RPMI7951 (cell line): ENCODE measurements at places on chromosomes 3 and 15. TPM values are rescaled to one million over a fixed set of nuclear protein-coding genes. Genes with fewer than 3 reads are reported as not detected.
A peak's percentile ranks its signal among the peaks of the same experiment; 100 is the strongest.

GRCh38 chr15:36365963-36366362 is 213.5 kb upstream of the CDIN1 start:
- DNase-seq, result peak; percentile 43

GRCh38 chr15:88120026-88120425 is 136.5 kb downstream of the NTRK3 start:
- DNase-seq, result no peak

DNA sequence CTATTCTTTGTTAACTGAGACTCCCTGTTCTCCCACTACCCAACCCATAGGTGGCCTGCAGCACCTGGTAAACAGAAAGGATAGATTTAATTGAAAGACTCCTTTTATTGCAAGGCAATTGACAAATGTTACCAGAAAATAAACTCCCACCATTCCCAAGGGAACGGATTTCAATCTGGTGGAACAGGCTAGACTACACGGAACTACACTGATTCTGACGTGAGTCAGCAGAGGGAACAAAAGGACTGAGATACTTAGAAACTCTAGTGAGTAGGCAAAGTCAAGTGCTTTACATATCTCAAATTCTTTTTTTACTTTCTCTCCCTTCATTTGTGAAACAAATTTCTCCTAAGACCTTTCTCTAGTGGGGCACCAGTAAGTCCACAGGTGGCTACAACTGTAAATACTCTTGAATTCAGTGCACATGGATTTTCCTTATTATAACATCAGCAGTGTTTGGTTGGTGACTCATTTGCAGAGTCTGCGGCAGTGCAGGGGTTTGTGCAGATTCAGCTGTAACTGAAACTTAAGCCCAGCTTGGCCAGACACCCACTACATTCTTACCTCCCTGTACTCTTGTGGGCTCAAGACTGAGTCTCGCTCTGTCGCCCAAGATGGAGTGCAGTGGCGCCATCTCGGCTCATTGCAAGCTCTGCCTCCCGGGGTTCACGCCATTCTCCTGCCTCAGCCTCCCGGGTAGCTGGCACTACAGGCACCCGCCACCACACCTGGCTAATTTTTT is 34.3 kb upstream of the PLSCR2 start:
- DNase-seq, result peak; percentile 89

- no peak for DNase-seq
Observed at GRCh38 chr15:81111018-81111417, 23.1 kb upstream of the CFAP161 start.

GRCh38 chr3:8458711-8459110 is 42.9 kb upstream of the LMCD1 start:
- DNase-seq, result no peak

DNA sequence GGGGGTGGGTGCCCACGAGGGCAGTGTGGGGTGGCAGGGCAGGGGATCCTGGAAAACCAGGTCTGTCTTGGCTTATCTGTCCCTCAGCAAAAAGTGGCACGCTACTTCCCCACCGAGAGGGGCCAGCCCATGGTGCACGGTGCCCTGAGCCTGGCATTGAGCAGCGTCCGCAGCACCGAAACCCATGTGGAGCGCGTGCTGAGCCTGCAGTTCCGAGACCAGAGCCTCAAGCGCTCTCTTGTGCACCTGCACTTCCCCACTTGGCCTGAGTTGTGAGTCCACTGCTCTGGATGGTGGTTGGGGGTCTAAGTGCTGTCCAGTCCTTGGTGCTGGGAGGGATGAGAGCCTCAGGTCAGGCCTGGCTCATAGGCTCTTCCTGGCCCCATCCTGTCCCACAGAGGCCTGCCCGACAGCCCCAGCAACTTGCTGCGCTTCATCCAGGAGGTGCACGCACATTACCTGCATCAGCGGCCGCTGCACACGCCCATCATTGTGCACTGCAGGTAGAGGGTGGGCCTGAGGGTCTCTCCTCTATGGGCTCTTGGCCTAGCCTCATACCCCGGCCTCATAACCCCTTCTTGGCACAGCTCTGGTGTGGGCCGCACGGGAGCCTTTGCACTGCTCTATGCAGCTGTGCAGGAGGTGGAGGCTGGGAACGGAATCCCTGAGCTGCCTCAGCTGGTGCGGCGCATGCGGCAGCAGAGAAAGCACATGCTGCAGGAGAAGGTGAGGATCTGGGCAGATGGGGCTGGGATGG is 31.1 kb downstream of the PTPN23 start:
- no peak for DNase-seq

DNA sequence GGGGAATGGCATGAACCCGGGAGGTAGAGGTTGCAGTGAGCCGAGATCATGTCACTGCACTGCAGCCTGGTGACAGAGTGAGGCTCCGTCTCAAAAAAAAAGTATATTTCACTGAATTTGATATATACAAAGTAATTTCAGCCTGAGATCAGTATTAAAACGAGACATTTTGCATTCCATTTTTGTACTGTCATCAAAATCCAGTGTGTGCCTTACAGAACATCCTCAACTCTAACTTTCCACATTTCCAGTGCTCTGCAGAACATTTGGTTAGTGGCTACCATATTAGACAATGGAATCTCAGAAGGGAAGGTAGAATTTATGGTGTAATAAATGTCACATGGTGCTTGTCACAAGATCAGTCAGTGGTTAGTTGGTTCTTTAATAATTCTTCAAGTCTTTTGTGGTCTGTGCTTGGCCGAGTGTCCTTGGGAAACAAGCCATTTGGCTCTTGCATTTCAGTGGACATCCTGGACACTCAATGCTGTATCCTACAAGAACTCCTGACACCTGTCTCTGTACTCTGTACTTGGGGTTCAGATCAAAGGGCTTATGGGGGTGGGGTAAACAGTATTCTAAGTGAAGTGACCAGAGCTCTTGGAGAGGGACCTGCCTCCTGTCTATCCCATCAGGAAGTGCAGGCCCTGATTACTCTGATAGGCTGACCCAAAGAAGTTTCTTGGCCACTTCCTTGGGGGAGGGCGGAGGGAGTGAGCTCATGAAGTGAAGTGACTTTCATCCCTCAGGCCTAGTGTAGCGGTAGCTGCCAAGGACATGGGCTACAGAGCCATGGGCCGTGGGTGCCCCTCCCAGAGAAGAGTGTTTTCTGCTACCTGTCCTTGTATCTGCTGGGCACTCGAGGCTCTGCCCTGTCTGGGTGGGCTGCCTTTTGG is 3.7 kb downstream of the ACVR2B start:
- peak; percentile 23 for DNase-seq

DNA sequence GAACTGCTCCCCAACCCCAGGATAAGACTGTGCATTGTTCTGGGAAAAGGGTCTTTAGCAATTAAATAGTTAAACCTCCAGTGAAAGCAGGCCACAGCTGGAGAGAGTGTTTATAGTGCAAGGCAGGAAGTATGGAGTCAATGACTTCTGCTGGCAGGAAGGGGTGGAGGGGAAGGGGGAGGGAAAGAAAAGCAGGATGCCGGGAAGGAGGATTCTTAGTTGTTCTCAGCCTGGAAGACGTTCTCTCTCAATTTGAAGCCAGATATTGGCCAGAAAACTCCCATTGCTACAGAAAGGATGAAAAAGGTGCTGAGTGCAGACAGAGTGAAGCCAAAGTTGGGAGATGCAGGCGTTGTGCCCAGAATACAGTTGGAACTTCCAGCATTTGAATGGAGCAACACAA is 35.7 kb upstream of the ACTL6A start:
- DNase-seq, result peak; percentile 61

MINAR1 gene
- 1.1 and 1.3 TPM in 2 replicates for total RNA-seq

PEX5L gene
- not detected in 2 replicates for total RNA-seq

RFTN1 gene
- 97.6 and 120 TPM in 2 replicates for total RNA-seq

SHC4 gene
- 1.2 and 1.9 TPM in 2 replicates for total RNA-seq

HMCES gene
- total RNA-seq, result 38.2 and 38.3 TPM in 2 replicates
